Airway epithelial cell (primary cell): ENCODE measurements at places on chromosomes 6 and 20. TPM values are rescaled to one million over a fixed set of nuclear protein-coding genes. Genes with fewer than 3 reads are reported as not detected.

SAMD5 gene
- 0.37 and 0.56 TPM in 2 replicates for total RNA-seq

HMGCLL1 gene
- total RNA-seq: not detected in 2 replicates

SLC17A2 gene
- not detected in 2 replicates for total RNA-seq

LY6G6C gene
- total RNA-seq: 1.5 and 3.7 TPM in 2 replicates
